ENCODE measurements at places on chromosomes 5 and 9.

- no peak for DNase-seq
These were observed 36.5 kb upstream of the ANKRD18A start for GRCh38 chr9:38656896-38657295.

DNA sequence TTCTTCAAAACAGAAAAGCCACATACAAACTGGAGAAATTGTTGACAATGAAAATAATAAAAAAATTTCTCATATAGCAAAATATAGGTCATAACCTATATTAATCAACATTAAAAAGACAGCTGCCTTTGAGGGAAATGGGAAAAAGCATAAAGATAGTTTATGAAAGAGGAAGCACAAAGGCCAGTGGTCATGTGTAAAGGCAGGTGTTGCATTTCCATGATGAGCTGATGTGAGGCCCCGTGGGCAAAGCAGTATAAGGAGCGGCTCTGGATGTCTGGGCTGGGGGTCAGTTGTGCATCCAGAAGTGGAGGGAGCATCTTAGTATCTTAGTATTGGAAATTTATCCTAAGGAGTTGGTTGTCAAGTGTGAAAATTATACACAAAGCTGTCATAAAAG is 18.3 kb downstream of the NDUFS6 start:
- no peak for DNase-seq

GRCh38 chr5:168443950-168444700 is 42.1 kb upstream of the RARS1 start:
- DNase-seq = no peak

GRCh38 chr9:37753489-37754190 is at the start of gene TRMT10B:
TSS of gene TRMT10B (plus strand) at chr9:37753805. CDS start at chr9:37761932, 8,127 bp downstream.
- DNase-seq = peak; percentile 84

DNA sequence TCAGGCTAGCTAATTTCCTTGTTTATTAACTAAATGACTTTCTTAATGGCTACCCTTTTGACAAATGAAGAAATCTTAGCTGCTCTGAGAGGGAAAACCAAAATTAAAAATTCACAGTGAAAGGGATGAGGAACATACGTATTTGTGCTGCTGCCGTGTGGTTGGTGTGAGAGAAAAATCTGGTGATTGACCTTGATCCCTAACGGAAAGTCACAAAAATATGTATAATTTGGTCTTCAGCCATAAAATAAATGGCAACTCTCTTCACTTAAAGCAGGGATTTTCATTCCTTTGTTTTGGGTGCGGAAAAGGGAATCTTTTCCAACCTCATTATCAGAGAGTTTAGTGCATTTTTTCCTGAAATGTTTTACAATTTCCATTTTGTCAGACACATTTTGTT is 40.4 kb downstream of the PAM start:
- DNase-seq = no peak

DNA sequence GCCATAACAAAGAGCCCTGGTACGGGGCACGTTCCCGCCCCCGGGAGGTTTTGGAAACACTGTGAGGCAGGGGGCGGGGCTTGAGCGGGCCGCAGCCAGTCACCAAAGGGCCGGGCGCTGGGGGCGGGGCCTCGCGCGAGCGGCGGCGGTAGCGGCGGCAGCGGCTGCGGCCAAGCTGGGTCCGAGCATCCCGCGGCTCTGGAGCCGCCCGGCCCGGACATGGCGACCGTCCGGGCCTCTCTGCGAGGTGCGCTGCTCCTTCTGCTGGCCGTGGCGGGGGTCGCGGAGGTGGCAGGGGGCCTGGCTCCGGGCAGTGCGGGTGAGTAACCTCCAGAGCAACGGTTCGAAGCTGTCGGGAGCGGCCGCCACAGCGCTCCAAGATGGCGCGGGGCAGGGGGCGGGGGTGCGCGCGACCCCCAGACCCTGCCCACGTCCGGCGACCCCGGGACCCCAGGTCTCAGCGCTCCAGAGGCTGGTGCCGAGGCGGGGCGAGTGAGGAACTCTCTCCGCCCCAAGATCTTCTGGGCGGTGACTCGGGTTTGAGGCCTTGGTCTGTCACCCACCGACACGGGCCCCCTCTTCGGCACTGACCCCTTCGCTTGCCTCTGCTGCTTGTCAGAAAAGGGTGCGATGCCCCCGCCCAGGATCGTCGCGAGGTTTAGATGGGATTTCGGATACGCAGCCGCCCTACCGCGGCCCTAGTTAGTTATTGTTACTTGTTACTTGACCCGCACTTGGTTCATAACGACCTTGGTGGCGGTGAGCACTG is at the start of gene RECK:
RECK (plus strand) TSS at position 134 of the 769 bp plus-strand sequence; CDS start at position 220, 86 bp downstream.
- peak; percentile 90 for DNase-seq

- peak; percentile 42 for DNase-seq
These were observed 60.1 kb downstream of the LMX1B start for GRCh38 chr9:126673689-126674364.

GRCh38 chr9:127966416-127967150 is 14.2 kb downstream of the EEIG1 start:
- no peak for DNase-seq

GRCh38 chr5:24142341-24142740 is 502.4 kb downstream of the CDH10 start:
- DNase-seq = no peak

GRCh38 chr5:100694100-100694499 is 158.9 kb downstream of the FAM174A start:
- no peak for DNase-seq

GRCh38 chr5:108642170-108642906 is 105.4 kb upstream of the FER start:
- DNase-seq = peak; percentile 81

- peak; percentile 90 for DNase-seq
These were observed 56.5 kb upstream of the ZNF354A start for GRCh38 chr5:178786859-178787499.

DNA sequence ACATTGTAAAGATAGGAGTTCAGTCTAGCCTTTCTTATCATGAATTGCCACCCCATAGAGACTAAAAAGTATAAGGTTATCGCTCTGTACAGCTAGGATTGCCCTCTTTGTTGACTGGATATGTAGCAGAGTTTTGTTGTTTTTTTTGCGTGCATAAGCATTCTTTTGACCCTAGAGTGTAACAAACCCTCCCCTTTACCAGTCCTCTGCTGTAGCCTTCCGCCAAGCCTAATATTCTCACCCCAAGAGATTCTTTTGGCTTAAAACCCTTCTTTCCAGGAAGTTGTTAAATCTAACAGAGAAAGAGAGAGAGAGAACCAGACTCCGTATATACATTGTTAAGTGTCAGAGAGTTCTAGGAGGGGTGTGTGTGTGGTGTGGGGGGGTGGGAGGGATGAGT is 113.9 kb downstream of the FGF1 start:
- peak; percentile 11 for DNase-seq

GRCh38 chr9:95840074-95840473 is 35.4 kb upstream of the ERCC6L2 start:
- no peak for DNase-seq

DNA sequence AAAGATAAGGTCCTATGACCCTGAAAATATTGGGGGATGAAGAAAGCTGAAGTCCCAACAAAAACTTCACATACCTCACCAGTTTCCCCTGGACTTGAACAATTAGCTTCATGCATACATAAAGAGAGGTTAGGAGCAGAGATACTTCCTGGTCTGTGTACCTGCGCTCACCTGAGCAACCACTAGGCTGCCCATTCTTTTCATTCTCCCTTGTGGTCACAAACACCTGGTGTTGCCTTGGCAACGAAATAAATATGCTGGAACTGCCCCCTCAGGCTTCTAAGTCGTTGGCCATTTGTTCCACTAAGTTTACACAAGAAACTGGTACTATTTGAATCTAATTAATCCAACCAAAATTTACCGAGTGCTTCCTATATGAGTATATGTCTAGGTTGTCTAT is 18.1 kb downstream of the OTP start:
- DNase-seq = peak; percentile 67

Measured in hepatocyte (in vitro differentiated cells).